ENCODE measurements at places on chromosomes 1 and 21. TPM values are rescaled to one million over a fixed set of nuclear protein-coding genes. Genes with fewer than 3 reads are reported as not detected.

Gene SHE
- total RNA-seq, result 1.2 TPM

Gene NIPAL3
- total RNA-seq, result 8.1 TPM

Gene SLAMF8
- not detected for total RNA-seq

Gene VAMP4
- total RNA-seq, result 25.3 TPM

Gene TSPEAR
- not detected for total RNA-seq

Gene TNNI3K
- total RNA-seq, result 9.6 TPM

Data from temporal lobe (tissue), 4 donors.